ENCODE measurements at places on chromosomes 2 and 18.
A peak's percentile ranks its signal among the peaks of the same experiment; 100 is the strongest.

DNA sequence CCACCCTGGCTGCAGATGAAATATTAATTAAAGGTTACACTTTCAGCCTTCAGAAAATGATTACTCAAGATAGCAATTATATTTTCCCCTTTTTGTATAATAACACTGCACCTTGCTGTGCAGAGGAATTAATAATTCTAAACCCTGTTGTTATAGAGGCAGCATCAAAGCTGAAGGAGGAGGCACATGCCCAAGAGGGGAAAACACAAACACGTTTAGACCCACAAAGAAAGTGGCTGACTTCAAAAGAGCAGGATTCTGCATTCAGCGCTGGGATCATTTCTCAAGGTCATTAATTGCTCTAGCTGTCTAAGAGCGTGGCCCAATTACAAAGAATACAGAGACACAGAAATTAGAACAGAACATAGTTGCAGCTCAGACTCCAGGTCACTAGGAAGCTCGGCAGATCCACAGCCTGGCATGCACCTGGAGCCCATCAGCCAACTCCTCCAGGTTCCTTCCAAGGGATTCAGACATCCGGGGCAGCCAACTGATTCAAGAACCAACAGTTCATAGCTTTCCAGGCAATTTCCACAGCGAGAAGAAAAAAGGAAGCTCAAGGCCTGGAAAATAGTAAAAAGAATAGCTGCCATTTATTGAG lies 102.3 kb upstream of the ID2 start:
- no peak for DNase-seq

DNA sequence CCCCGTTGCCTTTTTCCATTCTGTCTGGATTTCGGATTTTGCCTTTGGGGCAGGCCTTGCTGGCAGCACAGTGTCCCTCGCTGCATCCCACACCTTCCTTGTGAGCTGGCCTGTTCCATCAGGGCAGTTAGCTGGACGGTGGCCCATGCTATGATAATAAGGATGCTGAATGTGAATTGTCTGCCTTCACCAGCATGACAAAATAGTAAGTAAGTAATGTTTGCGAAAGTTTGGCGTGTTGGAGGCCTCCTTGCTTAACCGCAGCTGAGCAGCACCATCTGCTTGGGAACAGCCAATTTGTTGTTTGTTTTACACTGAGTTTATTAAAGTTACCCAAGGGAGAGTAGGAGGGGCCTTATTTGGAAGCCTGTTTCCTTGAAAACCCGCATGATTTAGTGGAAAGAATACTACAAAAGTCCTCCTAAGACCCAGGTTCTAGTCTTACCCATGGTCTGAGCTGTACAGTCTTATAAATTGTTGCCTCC lies 469.7 kb upstream of the FANCL start:
- peak; percentile 18 for DNase-seq

- peak; percentile 80 for DNase-seq
Observed at GRCh38 chr2:74831693-74832530, 2.0 kb upstream of the HK2 start.

GRCh38 chr2:1755436-1756191 lies 11.3 kb upstream of the PXDN start:
- no peak for DNase-seq

GRCh38 chr18:49499046-49499637 lies 12.1 kb upstream of the C18orf32 start:
- DNase-seq, result no peak

GRCh38 chr18:31273812-31274527 lies 44.0 kb upstream of the DSG1 start:
- DNase-seq, result no peak

GRCh38 chr2:189146553-189146952 lies 33.0 kb downstream of the COL5A2 start:
- DNase-seq, result peak; percentile 36

DNA sequence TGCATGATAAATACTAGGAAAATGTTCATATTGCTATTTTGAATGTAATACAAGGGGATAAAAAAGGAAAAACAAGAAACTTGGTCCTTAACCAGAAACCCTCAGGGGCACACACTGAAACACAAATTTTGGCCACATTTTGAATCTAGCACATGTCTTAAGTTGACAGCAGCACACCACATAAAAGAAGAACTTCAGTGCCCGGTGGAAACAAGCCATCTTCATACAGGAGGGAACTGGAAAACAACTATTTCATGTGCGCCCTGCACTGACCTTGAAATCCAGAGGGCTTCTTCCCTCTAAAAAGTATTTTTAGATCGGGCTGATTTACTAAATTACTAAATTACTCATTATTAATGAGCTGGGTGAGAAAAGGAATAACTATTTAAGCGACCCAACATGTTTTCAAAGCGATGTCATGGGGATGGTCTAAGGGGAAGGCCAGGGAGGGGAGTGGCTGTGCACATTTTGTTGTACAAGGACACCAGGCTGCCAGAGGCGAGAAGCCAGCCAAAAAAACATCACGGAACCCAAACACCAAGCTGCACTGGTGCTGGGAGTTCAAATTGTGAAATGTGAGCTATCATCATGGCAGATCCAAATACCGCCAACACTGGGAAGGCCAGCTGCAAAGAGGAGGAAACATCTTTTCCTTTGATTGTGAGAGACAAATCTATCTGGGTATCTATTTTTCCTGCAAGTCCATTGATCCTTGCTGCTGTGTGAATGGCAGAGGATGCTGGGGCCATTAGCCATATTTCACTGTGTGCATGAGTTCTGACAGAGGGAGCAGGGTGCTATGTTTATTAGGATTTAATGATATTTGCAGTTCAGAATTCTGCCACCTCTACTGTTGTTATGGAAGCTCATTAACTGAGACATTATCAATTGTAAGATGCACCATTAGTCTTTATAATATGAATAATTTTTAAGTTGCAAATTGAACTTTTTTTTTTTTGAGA lies 150.7 kb upstream of the LMAN1 start:
- DNase-seq, result no peak

DNA sequence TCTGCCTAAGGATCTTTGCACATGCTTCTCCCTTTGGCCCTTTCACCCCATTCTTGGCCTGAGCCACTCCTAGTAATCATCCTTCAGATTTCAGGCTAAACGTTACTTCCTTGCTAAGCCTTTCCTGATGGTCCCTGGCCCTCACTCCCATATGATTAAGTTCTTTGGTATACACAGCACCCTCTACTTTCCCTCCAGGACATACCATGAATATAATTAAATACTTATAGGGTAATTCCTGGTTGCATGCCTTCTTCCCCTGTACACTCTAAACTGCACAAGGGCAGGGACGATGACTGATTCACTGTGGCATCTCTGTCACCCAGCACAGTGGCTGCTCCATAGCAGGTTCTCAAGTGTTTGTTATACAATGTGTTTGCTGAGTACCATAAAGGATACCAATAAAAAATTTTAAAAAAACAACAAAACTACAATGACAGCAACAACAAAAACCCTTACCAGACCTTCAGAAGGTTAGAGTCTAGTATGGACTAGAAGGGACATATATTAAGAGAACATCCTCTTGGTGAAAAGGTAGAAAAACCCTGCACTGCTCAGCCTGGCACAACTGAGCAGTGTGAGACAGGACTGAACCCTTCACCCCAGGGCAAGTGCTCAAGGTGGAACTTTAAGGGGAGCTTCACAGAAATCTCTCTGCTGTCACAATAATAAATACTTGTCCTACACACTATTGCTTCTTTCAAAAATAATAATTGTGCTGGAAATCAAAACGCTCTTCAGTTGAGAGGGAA lies 76.2 kb downstream of the AAK1 start:
- peak; percentile 60 for DNase-seq

GRCh38 chr2:160022162-160022561 lies 40.3 kb downstream of the PLA2R1 start:
- no peak for DNase-seq

GRCh38 chr18:67417864-67418523 lies 98.5 kb downstream of the DSEL start:
- peak; percentile 73 for DNase-seq
